ENCODE measurements at places on chromosomes 7 and 10.

DNA sequence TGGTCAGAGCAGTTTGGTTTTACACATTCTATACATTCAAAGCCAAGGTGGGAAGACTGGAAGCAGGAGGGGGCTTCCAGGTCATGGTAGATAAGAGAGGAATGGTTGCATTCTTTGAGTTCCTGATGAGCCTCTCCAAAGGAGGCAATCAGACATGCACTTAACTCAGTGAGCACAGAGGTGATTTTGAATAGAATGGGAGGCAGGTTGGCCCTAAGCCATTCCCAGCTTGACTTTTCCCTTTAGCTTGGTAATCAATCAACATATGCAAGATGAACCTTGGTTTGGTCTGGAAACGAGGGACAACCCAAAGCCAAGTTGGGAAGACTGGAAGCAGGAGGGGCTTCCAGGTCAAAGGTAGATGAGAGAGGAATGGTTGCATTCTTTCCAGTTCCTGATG, 31.4 kb downstream of the TCERG1L start:
- no peak for DNase-seq

DNA sequence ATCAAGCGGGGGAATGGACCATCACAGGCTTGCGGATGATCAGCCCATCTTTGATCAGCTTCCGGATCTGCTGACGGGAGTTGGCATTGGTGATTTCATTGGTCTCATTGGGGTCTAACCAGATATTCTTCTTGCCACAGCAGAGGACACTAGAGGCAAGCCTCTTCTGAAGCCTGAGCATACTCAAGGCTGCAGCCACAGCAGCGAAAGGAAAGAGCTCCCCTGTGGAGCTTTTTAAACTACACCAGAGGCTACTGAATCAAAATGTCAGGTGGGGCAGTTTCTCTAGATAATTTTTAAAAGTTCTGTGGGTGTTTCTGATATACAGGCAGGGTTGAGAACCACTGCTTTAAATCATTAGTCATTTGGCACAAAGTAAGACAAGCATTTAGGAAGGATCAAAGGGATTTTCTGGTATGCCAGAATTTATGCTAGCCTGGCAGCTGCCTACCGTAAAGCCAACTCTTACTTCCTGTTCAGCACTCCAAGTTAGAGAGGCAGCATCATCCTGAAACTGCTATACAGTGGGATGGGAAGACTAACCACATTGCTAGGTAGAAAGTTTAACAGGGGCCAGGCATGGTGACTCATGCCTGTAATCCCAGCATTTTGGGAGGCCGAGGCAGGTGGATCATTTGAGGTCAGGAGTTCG, 7.0 kb downstream of the NAPEPLD start:
- DNase-seq = no peak

GRCh38 chr7:80183900-80184685, 49.5 kb downstream of the GNAI1 start:
- DNase-seq = no peak

- DNase-seq = no peak
Measured at GRCh38 chr10:46328853-46329689, 42.3 kb downstream of the ANTXRL start.

- no peak for DNase-seq
Measured at GRCh38 chr10:120017733-120018417, 125.3 kb downstream of the SEC23IP start.

DNA sequence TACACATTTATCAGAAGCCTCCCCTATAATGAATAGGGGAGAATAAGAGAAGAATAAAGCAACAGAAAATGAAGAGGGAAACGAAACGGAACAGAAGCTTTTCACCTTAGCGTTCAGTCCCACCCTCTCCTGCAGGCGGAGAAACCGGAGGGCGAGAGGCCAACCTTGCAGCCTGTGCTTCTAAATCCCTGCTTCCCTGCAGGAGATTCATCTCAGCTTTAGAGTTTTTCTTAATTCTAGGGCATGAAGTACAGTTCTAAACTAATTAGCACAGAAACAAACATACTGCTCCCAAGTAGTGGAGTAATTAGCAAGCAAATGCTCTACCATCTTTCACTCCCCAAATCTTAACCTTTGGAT, 107.2 kb downstream of the CUBN start:
- DNase-seq = no peak

GRCh38 chr7:34752929-34753328, 94.9 kb downstream of the NPSR1 start:
- DNase-seq = no peak
